Dermis lymphatic vessel endothelial cell (primary cell): ENCODE measurements at places on chromosomes 6 and 20. TPM values are rescaled to one million over a fixed set of nuclear protein-coding genes. Genes with fewer than 3 reads are reported as not detected.

The PTCRA gene
- total RNA-seq, result 0.17 TPM in 1 of 2 replicates, not detected in the other

The CST5 gene
- total RNA-seq, result not detected in 2 replicates

The MDFI gene
- total RNA-seq, result 27.0 and 51.8 TPM in 2 replicates

The TCP11 gene
- total RNA-seq, result 0.22 TPM in 1 of 2 replicates, not detected in the other

The LRRC1 gene
- total RNA-seq, result 80.4 and 116 TPM in 2 replicates
